ENCODE measurements at places on chromosomes 1 and 21.

DNA sequence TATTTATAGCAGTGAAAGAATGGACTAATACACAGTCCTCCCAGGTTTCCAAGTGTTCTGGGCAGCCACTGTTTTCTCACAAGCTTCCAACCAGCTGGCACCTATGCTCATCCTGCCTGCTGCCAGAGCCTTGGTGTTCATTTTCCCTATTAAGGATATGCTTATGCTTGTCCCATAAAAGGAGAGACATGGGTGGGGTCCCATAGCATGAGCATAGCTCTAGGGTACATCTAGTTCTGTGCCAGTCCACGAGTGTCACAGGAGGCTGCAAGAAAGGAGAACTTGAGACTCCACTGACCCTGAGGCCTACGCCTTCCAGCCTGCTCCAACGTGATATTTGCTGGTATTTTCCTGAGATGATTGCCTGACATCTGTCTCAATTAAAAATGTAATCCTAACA lies 192.4 kb upstream of the PTGFR start:
- no peak for ATAC-seq

DNA sequence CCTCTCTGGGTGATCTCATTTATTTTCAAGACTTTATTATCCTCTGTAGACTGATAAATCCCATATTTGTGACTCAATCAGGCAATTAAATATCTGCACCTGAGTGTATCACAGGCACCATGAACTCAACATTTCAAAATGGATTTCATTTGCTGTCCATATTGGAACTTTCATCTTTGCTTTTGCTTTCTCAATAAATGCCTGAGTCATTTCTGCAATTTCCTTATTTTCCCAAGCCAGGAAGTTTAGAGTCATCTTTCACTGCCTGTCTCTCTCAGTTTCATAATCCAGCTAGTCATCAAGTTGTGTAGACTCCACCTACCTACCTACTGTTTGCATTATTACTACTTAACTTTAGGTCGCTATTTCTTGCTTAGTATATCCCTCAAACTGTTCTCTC lies 540.9 kb downstream of the LMO4 start:
- peak; percentile 41 for ATAC-seq

- no peak for ATAC-seq
Measured at GRCh38 chr21:25863031-25863430, 128.3 kb downstream of the GABPA start.

DNA sequence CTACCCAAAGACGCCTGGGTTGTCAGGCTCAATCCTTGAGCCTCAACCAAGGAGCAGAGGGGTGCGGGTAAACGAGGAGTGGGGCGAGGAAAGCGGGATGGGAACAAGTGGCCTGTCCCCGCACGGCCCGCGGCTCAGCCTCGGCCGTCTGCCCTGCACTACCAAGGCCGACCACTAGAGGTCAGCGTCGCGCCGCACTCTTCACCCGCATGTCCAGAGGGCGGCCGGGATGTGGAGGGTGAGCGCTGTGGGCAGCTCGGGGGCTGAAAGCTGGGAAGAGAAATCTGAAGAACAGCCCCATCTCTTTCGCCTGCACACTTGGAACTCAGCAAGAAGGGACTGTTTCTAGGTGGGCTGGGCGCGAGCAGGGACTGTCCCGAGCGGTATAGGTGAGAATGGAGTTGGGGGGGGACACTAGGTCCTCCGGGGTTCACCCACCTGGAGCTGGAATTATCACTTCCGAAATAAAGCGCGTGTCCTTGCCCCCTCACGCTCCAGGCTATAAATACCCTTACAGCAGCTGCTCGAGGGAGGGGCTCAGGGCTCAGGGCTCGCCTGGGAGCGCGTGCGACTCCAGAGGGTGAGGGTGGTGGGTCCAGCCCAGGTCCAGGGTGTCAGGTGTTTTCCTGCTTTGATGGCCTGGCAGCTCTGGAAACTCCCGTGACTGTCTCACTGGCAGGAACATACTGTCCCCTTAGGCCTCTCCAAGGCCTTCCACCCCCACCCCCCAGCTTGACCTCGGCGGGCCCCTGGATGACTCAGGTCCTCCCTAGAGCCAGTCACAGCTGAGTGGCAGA lies 9.8 kb downstream of the SLC30A2 start:
- peak; percentile 91 for ATAC-seq

DNA sequence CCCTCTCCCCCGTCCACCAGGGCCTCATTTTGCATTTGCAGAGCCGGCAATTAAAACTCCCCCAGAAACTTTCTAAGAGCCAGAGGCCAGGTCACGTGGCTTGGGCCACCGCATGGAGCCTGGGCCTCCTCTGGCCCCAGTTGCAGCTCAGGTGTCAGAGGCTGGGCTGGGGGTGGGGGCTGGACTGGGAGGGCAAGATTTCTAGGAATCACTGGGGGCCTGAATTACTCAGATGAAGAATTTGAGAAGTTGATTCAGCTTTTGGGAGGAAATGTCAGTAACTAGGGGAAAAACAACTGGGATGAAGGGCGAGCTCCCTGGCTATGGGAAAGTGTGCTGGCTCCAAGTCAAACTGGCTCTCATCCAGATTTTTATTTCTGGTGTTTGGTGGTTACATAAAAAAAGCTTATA lies 151.0 kb downstream of the CDC7 start:
- peak; percentile 53 for ATAC-seq

GRCh38 chr21:33199100-33199464 lies 30.7 kb upstream of the IFNAR2 start:
- no peak for ATAC-seq

DNA sequence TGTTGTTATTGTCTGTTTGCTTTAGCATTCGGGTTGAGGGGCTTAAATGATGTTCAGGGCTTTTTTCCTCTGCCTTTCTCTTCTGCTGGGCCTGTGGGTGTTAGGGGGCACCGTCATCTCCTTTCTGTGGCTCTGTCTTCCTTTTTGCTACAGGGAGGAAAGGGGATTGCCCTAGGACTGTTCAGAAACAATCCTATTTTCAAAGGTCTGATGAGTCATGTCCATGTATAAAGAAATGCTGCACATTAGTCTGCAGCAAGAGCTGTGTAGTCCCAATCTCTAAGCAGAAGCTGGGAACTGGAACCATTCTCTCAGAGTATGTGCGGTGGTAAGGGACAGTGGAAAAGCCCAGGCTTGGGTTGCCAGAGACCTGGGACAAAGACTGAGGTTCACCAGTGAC lies 462.3 kb downstream of the OMA1 start:
- no peak for ATAC-seq

- ATAC-seq: peak; percentile 85
Measured at GRCh38 chr1:175192630-175193526, at the start of gene KIAA0040. Gene KIAA0040, minus strand, starts transcription at chr1:175192776. Its CDS starts 31,763 bp downstream, at chr1:175161013.

GRCh38 chr1:34806396-34806795 lies 13.6 kb downstream of the GJA4 start:
- no peak for ATAC-seq

GRCh38 chr1:151502859-151503780 lies 8.1 kb upstream of the CGN start:
- ATAC-seq: no peak

GRCh38 chr1:6285336-6285735 lies 24.4 kb upstream of the GPR153 start:
- no peak for ATAC-seq

DNA sequence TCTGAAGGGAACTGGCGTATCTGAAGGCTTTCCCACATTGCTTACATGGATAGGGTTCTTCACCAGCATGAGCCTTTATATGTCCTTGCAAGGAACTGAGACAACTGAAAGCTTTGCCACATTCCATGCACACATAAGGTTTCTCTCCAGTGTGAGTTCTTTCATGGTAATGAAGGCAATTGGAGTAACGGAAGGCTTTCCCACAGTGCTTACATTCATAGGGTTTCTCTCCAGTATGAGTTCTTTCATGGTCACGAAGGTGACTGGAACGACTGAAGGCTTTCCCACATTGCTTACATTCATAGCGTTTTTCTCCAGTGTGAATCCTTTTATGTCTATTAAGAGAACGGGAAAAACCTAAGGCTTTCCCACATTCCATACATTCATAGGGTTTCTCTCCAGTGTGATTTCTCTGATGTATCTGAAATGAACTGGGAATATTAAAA lies 15.0 kb downstream of the ZNF124 start:
- no peak for ATAC-seq

DNA sequence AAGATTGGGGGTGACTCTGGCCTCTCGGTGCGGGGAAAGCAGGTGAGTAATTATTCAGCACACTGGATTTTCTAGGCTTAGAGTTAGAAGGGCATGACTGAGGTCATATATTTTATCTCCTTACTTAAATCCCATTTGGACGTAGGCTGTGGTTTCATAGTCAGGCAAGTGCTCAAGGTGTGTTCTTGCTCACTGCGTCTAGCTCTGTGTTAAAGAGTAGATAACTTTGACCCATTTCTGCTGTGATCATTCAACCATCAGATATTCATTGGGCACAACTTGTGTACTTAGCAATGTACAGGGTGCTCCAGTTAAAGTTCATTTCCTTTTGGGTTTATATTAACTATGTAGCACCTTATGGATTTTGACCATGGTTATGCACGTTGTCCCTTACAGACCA lies 14.6 kb downstream of the PFKFB2 start:
- ATAC-seq: no peak

DNA sequence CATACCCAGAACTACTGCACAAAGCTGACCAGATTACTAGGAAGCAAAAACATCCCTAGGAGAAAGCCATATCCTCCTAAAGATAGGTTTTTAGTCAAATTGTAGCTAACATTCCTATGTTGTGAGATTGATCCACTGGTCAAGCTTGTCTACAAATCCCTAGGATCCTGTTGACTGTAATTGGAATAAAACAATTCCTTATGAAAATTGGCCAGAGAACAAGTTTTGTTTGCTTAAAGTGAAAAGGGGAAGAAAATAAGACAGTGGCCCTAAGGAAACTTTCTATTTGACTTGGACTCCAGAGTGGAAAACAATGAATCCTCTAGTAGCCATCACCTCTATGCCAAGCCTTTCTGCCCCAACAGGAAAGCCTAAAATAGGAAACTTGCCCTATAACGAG lies 645.2 kb upstream of the USP24 start:
- no peak for ATAC-seq

GRCh38 chr1:41508290-41508689 lies 23.8 kb upstream of the EDN2 start:
- no peak for ATAC-seq

- no peak for ATAC-seq
Measured at GRCh38 chr1:225388372-225388771, 39.5 kb downstream of the LBR start.

GRCh38 chr1:194067772-194068171 lies 881.4 kb upstream of the B3GALT2 start:
- ATAC-seq: no peak

DNA sequence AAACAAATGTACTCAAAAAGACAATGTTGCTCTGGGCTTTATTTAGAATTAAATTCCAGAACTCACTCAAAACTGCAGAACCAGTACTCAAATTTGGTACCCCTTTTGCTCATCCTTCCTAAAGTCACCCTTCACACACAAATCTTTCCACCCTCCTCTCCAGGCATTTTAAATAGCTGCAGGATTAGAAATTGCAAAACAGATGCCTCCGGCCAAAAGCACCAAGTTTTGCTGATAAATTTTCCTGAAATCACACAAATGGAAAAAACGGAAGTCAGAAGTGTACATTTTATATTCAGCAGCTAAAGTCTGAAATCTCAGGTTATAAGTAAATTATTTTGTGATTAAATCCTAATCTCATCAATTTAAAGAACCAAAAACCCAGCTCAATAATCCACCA lies 147.0 kb downstream of the NRIP1 start:
- no peak for ATAC-seq

DNA sequence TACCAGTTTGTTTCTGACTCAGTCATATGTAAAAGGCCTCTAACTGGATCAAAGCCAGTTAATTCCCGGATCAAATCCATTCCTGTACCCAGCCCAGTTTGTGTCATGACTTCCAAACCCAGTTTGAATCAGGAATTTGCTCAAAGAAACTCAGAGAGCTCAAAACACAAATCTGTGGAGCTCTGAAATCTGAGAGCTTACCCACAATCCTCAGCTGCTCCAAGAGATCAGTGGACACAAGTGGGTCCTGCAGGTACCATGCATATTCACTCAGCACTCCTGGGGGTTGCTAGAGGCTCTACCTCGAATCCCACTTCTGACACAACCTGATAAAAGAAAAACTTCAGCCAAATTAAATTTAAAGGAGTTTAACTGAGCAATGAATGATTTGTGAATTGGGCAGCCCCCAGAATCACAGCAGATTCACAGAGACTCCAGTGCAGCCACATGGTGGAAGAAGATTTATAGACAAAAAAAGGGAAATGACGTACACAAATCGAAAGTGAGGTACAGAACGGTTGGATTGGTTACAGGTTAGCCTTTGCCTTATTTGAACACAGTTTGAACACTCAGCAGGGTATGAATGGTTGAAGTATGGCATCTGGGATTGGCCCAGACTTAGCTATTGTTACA lies 11.9 kb upstream of the MRPL55 start:
- ATAC-seq: no peak

GRCh38 chr1:213773975-213774374 lies 213.8 kb upstream of the PROX1 start:
- no peak for ATAC-seq

DNA sequence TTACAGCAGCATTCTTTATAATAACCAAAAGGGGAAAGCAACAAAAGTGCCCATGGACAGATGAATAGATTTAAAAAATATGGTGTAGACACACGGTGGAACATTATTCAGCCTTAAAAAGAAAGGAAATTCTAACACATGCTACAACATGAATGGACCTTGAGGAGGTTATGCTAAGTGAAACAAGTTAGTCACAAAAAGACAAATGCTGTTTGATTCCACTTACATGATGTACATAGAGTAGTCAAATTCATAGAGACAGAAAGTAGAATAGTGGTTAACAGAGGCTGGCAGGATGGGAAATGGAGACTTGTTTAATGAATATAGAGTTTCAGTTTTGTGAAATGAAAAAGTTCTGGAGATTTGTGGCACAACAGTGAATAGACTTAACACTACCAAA lies 151.4 kb downstream of the CYYR1 start:
- no peak for ATAC-seq

- ATAC-seq: no peak
Measured at GRCh38 chr1:26404641-26405040, 6.0 kb upstream of the LIN28A start.

GRCh38 chr21:33230545-33231324 lies 997 bp downstream of the IFNAR2 start:
- ATAC-seq: peak; percentile 20

DNA sequence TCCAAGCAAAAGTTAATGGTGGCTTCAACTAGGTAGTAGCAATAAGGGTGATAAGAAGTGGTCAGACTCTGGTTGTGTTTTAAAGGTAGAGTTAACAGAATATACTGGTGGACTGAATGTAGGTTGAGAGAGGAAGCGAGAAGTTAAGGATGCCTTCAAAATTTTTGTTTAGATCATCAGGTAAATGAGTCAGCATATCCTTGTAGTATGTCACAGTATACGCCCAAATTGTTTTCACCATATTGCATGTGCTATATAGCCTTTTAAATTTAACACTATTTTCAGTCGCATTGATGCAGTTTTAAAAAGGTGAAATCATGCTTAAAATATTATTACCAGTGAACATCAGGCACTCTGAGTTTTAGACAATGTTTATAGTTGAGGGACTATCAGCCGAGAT lies 74.6 kb downstream of the RBM11 start:
- ATAC-seq: no peak

DNA sequence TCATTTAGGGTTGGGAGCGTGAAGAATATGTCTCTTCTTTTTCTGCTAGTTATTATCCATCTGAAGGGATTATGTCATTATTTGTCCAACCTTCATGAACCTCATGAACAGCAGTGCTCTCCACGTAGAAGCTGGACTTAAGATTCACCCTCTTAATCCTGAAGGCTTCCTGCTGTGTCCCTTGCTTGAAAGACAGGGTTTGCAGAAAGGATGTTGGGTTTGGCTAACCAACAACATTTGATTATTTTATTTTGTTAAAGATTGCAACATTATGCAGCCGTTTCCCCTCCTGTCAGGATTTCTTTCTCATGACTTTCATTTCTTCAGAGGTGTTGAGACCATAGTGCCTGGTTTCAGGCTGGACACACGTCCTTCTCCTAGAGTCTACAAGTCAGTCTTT lies 75.2 kb downstream of the NGF start:
- no peak for ATAC-seq

Measured in gastroesophageal sphincter (tissue), 4 donors.